Karpas-422 (cell line): ENCODE measurements at places on chromosomes 3 and 15. TPM values are rescaled to one million over a fixed set of nuclear protein-coding genes. Genes with fewer than 3 reads are reported as not detected.

CLEC3B gene
- total RNA-seq = not detected in 2 replicates

IMPG2 gene
- 0.32 and 0.45 TPM in 2 replicates for total RNA-seq

UBXN7 gene
- total RNA-seq = 25.5 and 33.0 TPM in 2 replicates

VEPH1 gene
- not detected in 2 replicates for total RNA-seq

CCDC39 gene
- not detected in 2 replicates for total RNA-seq
